ENCODE measurements at places on chromosomes 3 and 15.

DNA sequence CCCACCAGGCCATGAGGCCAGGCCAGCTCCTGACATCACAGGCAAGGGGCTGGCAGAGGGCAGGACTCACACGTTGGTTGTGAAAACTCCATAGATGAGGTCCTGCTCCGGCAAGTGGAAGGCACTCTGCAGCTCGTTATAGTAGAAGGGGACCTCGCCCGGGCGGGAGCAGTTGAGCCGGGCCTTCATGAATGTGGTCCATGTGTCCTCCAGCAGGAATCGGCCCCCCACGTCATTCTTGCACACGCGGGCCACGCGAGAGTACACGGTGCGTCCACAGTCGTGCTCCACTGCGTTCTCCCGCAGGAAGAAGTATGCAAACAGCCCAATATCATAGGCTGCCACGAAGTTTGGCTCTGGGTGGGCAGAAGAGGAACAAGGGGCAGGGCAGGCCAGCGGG lies 101.2 kb downstream of the SEMA5B start:
- DNase-seq, result no peak

GRCh38 chr3:4052706-4053105 lies 250.5 kb upstream of the SETMAR start:
- DNase-seq, result no peak

GRCh38 chr15:90539789-90540188 lies 10.1 kb downstream of the CRTC3 start:
- peak; percentile 79 for DNase-seq

GRCh38 chr3:142778541-142778940 lies 54.7 kb downstream of the TRPC1 start:
- DNase-seq, result no peak

- DNase-seq, result no peak
Measured at GRCh38 chr15:38242055-38242454, 10.6 kb upstream of the SPRED1 start.

DNA sequence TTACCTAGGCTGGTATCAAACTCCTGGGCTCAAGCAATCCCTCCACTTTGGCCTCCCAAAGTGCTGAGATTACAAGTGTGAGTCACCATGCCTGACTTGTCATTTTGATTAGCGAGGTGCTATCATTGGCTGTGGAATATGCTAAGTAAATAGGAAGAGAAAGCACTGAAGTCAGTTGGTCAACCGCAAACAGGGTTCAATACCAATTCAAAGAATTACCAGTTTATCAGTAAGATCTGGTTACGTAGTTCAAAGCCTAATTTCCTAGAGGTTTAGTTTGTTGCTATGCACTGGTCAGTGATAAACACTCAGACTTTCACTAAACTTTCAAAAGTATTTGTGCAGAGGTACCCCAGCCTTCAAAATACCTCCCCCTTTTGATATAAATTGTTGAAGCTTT lies 29.5 kb downstream of the GLB1 start:
- DNase-seq, result no peak

DNA sequence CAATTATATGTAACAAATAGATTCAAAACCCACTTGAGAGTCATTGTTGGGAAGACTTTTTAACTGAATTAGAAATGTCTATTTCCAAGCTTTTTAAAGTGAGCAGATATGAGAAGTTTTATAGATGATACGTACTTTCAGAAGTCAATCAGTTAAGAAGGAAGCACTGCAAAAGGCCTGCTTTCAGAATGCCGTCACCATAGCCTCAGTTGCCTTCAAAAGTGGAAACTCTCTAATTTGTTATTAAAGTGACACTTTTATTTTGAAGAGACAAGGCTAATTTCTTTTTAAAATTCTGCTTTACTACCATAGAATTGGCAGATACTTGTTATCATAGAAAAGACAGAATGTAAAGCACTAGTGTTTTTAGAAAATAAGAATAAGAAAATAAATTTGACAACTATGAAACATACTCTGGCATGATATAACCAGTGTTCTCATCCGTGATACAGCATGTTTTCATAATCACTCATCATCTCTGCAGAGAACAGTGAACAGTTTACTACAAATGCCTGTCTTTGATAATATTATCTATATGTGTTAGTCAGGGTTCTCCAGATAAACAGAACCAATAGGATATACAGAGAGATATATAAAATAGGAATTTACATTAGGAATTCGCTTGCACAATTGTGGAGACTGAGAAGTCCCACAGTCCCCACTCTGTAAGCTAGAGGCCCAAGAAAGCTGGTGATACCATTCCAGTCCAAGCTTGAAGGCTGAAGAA lies 7.0 kb upstream of the PLD1 start:
- no peak for DNase-seq

DNA sequence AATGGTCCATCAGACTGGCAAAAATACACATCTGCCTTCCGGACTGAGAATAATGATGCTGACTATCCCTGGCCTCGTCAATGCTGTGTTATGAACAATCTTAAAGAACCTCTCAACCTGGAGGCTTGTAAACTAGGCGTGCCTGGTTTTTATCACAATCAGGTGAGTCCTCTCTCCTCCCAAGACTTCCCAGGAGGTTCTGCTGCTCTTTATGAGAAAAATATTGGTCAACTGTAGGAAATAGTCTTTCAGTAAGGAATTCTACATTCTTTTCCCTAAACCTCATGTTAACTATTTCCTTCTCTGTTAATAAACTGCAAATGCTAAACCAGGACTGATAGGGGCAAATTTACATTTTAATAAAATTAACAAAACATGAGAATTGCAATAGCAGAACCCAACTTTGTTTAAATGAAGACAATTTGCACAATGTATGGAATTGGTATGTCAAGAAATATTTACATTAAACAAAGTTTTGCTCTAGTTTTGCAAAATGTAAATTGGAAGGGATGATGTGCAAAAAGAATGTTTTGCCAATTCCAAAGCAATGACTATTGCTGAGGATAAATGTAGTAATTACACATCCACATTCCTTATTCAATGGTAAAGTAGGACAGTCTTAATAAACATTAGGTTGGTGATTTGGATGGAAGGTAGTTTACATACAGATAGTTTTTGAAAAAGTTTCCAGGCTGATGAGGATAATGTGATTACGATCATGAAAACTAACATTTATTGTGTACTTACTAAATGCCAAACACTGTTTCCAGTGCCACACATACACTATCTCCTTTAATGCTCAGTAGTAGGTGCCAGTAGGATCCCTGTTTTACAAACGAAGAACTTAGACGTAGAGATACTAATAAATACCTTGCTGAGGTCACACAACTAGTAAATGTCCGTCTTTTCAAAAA lies 21.1 kb downstream of the UPK1B start:
- no peak for DNase-seq

DNA sequence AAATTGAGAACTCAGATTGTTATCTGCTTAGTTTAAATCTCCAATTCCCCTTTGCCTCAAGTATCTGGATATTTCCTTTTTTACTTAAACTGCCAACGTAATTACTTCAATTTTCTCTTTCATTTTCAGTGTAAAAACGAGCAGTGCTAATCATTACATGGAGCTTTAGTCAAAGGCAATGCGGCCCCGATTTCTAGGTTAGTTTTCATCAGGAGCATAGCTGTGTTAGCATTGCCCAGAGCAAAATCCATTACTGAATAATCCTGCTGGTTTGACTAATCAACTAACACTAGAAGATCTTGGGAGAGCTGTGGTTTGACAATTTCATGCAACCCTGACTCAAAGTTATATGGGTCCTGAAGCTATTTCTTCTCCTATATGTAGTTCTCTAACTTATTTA lies 46.2 kb downstream of the ZPLD1 start:
- no peak for DNase-seq

DNA sequence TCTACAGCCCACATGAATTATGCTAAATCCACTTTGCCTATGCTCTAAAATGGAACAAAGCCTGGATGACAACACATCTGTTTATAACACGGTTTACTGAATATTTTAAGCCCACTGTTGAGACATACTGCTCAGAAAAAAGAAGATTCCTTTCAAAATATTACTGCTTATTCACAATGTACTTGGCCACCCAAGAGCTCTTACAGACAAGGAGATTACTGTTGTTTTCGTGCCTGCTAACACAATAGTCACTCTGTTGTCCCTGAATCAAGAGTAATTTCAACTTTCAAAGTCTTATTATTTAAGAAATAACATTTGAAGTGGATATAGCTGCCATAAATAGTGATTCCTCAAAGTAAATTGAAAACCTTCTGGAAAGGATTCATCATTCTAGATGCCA lies 70.9 kb downstream of the ANKRD28 start:
- no peak for DNase-seq

- no peak for DNase-seq
Measured at GRCh38 chr3:30122359-30122758, 484.0 kb upstream of the TGFBR2 start.

GRCh38 chr3:183330881-183331280 lies 77.8 kb downstream of the B3GNT5 start:
- DNase-seq, result no peak

DNA sequence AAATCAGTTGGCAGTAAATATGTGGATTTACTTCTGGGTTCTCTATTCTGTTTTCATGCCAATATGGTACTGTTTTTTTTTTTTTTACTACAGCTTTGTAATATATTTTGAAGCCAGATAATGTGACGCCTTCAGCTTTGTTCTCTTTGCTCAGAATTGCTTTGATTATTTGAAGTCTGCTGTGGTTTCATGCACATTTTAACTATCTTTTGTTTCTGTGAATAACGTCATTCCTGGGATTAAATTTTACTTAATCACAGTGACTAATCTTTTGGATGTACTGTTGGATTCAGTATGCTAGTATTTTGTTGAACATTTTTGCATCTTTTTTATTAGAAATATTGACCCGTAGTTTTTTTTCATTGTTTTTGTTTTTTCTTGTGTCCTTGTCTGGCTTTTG lies 576.5 kb downstream of the ZNF385D start:
- no peak for DNase-seq

- peak; percentile 46 for DNase-seq
Measured at GRCh38 chr3:188583341-188584161, 429.6 kb downstream of the LPP start.

DNA sequence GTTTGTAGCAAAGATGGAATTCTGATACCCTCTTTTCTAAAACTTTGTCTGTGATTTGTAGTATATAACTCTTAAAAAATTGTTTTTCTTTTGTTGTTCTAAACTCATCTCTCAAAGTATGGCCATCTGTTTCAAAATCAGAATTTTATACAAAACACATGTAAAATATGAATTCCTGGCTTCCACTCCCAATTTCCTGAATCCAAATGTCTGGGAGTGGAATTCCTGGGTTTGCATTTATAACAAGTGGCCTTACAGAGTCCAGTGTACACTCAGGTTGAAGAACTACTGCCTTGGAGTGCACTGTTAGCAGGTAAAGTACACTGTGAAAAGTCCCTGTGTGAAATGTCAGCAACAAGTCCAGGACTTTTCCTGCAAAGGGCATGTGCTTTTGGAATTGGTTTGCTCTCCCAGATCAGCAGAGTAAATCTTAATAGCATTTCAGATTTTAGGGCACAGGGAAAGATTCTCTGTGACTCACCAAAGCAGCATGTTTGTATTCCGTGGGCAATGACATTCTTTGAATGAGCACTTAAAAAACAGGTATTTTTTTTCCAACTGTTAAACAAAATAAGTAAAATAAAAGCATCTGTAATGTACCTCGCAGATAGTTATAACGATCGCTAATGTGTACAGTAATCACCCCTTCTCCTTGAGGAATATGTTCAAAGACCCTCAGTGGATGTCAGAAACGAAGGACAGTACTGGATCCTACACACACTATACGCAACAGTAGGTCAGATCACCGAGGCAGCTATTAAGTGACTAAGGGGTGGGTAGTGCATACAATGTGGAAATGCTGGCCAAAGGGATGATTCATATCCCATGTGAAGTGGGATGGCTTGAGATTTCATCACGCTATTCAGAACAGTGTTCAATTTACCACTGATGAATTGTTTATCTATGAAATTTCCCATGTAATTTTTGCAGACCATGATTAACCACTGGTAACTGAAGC lies 2.0 kb upstream of the CLDN16 start:
- no peak for DNase-seq

DNA sequence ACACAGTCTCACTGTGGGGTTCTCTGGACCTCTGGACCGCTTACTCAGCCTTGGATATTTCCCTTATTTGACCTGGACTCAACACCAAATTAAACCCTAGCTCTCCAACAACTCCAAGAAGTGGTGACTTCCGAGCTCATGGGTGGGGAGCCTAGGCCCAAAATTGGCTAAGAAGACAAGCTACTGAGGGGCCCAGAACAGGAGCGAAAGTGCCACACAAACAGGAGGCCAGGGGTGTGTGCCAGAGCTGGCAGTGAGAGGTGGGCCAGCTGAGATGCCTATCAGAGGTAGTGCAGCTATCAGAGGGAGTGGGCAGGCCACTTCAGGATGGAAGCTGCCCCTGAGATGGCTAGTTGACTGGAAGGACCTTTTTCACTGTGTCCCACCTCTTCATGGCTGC lies 151.1 kb upstream of the PRR20G start:
- no peak for DNase-seq

GRCh38 chr3:195033531-195034091 lies 237.3 kb downstream of the XXYLT1 start:
- DNase-seq, result no peak

- DNase-seq, result no peak
Measured at GRCh38 chr3:81863756-81864155, 102.3 kb upstream of the GBE1 start.

DNA sequence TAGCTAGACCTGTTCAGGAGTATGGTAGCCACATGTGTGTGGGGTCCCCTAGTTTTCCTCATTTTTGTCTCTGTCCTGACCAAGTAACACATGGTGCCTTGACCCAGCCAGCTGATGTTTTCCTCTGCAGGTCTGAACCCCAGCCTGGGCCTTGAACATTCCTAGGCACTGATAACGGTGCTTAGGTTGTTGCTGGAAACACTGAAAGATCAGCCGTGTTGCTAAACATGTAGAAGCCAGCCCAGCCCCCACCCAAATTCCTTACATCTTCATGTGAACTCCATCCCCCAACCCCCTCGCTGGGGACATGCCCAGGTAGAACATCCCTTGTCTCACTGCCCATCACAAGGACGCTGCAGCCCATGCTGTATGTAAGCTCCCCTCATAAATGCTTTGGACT lies 18.7 kb downstream of the RTP3 start:
- DNase-seq, result no peak

DNA sequence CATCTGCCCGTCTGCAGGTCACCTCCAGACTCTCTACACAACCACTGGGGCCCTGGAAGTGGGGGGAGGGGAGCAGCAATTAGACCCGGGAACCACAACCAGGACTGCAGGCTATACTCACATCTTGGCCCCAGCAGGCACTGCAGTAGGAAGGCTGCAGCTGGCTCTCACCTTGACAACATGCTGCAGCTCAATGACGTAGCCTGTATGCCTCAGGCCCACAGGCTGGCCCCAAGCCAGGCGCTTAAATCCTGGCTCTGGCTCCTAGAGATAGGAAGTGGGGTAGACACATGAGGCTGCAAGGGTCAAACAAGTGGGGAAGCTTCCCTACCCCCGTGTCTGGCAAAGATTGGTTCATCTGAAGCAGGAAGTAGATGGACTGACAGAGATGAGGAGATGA lies 4.6 kb upstream of the QRICH1 start:
- DNase-seq, result no peak

Data from activated naive CD4-positive, alpha-beta T cell treated with anti-CD3 and anti-CD28 coated beads for 36 hours (primary cell).